Spinal cord (tissue), 10 donors: ENCODE measurements at places on chromosomes 1 and 21. TPM values are rescaled to one million over a fixed set of nuclear protein-coding genes. Genes with fewer than 3 reads are reported as not detected.

The PLA2G5 gene
- 1.9 TPM for total RNA-seq

The GMEB1 gene
- 9.6 TPM for total RNA-seq

The FCRL1 gene
- total RNA-seq, result 2.1 TPM

The RXFP4 gene
- total RNA-seq, result not detected

The CALML6 gene
- total RNA-seq, result 0.83 TPM

The LMOD1 gene
- 1.9 TPM for total RNA-seq

The NPPB gene
- total RNA-seq, result 1.5 TPM

The KDF1 gene
- not detected for total RNA-seq

The LRRC53 gene
- 0.40 TPM for total RNA-seq

The PTPN7 gene
- 1.4 TPM for total RNA-seq

The OR2L8 gene
- 1.2 TPM for total RNA-seq

The INSRR gene
- total RNA-seq, result 5.2 TPM

The LCE1F gene
- total RNA-seq, result not detected
